ENCODE measurements at places on chromosomes 1 and 21. TPM values are rescaled to one million over a fixed set of nuclear protein-coding genes. Genes with fewer than 3 reads are reported as not detected.

DNA sequence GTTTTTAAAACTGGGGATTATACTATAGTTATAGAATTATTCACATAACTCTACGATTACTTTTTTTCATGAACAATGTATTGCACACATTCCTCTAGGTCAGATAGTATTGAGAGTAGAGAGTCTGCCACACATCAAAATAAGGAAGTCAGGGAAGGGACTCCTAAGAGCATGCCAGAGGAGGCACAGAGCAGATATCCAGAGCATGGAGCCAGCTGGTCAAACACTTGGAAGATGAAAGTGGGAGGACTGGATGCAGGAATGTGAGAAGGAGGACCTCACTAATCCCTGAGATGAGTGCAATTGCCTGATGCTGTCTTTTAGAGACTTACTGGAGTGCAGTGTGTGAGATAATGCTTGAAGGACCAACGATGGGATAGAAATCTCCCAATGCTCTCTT is 9.6 kb upstream of the RFX5 start:
- DNase-seq, result no peak

DNA sequence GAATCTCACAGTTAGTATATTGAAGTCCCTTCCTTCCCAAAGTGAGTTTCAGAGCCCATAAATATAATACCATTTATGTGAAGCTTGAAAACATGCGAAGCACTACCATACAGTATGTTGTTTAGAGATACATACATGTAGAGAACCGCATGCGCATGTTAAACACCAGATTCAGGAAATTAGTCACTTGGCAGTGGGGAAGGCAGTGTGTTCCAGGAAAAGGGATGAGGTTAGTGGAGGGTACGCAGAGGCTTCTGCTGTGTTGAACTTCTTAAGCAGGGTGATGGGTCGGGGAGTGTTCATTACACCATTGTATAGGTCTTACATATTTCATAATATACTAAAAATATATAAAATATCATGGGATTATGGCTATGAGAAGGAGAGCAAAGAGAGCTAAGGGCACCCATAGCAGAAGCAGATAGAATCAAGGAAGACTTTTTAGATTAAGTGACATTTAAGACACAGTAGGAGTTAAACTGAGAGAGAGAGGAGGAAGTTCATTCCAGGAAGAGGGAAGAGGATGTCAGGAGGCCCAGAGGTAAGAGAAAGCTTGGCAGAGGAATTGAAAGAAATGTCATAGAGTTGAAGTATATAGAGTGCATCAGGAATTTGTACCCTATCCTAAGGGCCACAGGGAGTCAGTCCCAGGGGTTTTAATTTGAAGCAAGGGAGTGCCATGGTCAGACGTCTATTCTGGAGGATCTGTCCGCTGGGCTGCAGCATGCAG is 43.5 kb upstream of the SARS1 start:
- no peak for DNase-seq

DNA sequence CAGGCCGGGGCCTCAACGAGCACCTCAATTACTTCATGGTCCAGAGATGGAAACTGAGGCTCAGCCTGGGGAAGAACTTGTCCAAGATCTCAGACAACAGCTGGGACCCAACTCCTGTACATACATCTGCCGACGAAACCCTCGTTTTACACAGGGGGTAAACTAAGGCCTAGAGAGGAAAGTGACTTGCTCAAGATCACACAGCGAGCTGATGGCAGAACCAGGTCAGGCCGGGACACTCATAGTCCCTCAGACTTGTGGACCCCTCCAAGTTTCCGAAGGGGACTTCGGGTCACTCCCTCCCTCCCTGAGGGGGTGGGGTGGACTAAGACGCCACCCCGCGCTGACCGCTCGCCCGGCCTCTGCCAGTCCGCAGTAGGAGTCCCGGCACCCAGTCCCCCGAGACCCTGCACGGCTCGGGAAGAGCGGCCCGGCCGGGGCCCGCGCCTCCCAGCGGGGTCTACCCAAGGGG is 430 bp downstream of the WASF2 start:
- DNase-seq, result no peak

DNA sequence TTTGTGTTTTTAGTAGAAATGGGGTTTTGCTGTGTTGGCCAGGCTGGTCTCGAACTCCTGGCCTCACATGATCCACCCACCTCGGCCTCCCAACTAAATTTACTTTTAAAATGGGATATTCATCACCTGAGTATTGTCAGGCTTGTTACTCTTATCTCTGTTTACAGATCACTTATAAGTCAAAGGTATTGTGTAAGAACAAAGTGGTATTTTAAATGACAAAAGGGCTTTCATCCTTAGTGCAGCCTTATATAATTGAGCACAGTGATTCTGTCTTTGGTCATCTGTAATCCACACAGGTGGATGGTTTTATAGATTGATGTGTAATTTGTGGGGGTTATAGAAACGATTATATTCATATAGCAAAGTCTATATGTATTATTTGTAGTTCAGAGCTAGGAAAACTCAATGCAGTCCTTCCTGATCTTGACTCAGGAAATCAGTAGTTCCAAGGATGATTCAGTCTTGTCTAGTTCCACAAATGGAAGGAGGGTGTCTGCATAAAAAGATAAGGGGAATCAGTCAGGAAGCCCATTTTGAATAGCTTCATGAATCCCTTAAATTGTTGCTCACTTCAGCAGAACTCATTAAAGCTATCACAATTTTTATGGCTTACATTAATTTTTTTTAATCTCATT is 34.6 kb downstream of the STXBP3 start:
- no peak for DNase-seq

DNA sequence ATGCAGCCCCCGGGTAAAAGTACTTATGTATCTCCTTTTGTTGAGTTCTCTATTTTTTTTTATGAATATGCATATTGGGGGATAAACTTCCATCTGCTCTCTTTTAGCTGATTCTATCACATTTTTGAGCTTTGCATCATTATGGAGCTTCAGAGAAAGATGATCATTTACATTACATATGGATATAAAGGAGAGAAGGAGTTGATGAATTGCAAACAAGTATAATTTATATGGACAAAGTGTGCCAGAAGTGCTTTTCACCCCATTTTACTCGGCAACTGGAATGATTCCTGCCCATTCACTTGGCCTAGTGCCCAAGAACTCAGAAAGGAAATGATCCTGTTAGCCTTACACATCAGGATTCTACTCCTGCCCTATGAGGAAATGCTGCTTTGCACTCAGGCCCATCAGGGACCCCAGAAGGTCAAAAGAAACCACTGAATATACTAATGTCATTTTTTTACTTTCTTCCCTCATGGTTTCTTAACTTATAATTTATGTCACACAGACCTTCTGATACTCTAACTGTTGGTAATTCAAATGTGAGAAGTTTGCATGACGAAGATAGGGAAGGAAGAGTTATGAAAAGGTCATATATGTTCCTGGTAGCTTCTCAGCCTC is 65.6 kb downstream of the SAMSN1 start:
- DNase-seq, result no peak

DNA sequence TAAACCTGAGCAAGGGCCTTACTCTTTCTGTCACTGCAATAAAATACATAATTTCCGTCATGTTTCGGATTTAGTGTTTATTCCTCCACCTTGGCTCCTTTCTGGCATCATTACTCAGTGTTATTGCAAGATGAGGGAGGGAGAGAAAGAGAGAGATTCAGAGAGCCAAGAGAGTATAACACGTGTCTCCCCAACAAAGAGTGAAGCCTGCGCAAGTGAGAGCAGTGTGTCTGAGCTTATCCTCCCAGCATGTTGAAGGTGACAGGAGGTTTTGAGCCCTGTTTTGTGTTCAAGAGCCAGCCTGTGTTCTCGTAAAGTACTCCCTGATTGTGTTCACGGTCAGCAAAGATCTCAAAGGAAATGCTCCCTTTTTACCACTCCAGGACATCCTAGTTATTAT is 6.3 kb downstream of the RUNX1 start:
- no peak for DNase-seq

DNA sequence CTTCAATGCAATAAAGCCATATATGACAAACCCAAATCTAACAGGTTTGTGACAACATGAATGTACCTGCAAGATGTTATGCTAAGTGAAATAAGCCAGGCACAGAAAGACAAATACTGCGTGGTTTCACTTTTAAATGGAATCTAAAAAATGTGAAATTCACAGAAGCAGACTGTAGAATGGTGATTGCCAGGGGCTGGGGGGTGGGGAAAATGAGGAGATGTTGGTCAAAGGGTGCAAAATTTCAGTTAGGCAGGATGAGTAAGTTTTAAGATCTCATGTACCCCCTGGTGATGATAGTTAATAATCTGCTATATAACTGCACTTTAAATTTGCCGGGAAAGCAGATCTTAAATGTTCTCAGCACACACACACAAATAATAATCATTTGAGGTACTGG is 160.5 kb downstream of the PTBP2 start:
- no peak for DNase-seq

GRCh38 chr1:184647471-184647870 is 107.2 kb downstream of the EDEM3 start:
- DNase-seq, result no peak

GRCh38 chr1:228226956-228227791 is 19.3 kb downstream of the OBSCN start:
- DNase-seq, result no peak

- DNase-seq, result no peak
Observed at GRCh38 chr1:34366875-34367624, 190.3 kb downstream of the C1orf94 start.

GRCh38 chr1:40107290-40107959 is 10.4 kb upstream of the PPT1 start:
- no peak for DNase-seq

- DNase-seq, result no peak
Observed at GRCh38 chr21:39852726-39853500, 14.3 kb upstream of the PCP4 start.

GRCh38 chr1:236990052-236990445 is 14.2 kb downstream of the MT1HL1 start:
- no peak for DNase-seq

DNA sequence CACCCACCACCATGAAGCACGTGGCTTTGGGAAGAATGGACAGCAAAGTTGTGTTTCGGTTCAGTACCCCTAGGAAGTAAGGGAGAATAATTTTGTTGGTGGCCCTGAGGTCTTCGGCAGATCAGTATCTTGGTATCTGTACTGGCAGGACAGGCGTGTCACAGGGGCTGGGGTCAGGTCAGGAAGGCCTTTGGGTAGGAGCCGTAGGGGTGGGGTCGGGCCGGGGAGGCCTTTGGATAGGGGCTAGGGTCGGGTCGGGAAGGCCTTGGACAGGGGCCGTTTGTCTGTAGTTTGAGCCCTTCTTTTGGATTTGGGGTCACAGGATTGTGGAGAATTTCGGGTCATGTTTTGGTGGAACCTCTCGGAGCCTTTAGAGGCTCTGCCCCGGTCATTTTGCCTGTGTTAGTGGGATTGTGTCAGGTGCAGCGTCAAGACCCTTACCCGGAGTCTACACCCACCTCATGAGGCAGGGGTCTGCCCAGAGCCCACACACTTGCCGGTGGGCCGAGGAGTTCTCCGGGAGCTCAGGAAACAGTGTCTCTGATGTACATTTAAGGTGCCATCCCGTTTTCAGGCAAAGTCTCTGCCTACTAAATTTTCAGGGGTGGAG is 75.3 kb upstream of the COL6A1 start:
- no peak for DNase-seq

DNA sequence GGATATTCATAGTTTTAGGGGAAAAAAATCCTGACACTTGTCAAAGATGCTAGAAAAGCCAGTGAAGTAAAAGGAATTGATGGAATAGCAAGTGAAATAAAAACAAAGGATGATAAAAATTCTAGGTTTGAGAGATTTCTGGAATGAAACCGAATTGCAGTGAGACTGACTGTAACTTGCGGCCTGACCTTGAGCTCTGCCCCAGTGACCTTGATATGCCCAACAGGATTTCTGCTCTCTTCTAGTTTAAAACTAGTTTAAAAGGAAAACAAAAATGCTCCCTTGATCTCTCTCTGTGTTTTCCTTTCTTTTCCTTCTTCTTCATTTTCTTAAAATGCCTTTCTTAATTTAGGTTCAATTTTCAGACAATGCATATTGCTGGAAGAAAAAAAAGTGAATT is 54.9 kb upstream of the IFI44L start:
- DNase-seq, result no peak

DNA sequence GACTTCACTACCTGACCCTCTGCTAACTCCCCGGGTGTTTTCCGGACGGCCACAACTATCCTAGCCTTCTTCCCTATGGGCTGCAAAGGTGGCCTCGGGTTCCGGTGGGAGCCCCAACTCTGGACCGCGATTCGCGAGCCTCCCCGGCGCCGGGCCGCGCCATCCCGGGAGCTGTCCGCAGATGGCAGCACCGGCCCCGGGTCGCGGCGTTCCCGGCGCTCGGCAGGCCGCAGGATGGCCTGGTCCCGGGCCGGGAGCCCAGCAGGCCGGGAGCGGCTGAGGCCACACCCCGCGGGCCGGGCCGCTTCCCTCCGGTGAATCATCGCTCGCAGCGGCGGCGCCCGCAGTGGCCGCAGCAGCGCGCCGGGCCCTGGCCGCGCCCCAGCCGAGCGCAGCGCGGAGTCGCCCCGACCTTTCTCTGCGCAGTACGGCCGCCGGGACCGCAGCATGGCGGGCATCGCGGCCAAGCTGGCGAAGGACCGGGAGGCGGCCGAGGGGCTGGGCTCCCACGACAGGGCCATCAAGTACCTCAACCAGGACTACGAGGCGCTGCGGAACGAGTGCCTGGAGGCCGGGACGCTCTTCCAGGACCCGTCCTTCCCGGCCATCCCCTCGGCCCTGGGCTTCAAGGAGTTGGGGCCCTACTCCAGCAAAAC is at the start of gene CAPN2:
Gene CAPN2 (plus strand): TSS at position 346 of the 656 bp plus-strand sequence. CDS start 102 bp downstream, at position 448.
- peak; percentile 84 for DNase-seq

PLEKHM2 gene
- total RNA-seq, result 27.0 TPM

LINGO4 gene
- not detected for total RNA-seq

RGL1 gene
- total RNA-seq, result 27.2 TPM

TSPAN1 gene
- 1.00 TPM for total RNA-seq

SPAG17 gene
- total RNA-seq, result 4.9 TPM

TDRD10 gene
- total RNA-seq, result 0.82 TPM

EVA1C gene
- 7.6 TPM for total RNA-seq

TSACC gene
- total RNA-seq, result not detected
